ENCODE measurements at places on chromosomes 3 and 15.

- no peak for DNase-seq
Observed at GRCh38 chr3:38617137-38617536, 32.4 kb downstream of the SCN5A start.

DNA sequence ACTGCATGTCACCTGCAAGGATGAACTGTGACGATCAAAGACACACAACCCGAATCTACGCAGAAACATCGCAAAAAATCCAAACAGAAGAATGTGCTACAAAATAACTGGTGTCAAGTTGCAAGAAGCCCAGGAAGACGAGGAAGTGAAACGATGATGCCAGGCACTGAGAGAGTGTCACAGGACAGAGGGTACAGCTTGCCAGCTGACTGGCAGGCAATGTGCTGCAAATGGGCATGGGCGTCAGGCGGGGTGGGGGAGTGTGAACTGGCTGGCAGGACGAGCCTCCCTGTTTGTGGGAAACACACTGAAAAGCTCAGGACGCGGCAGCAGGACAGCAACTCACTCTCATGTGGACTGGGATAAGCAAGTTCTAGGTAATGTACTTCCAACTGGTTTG, 28.9 kb upstream of the OCA2 start:
- DNase-seq: no peak

GRCh38 chr15:47685141-47685870, 32.0 kb upstream of the SEMA6D start:
- DNase-seq: no peak

GRCh38 chr15:63920504-63921175, 86.9 kb upstream of the HERC1 start:
- DNase-seq: no peak

GRCh38 chr15:27742751-27743477, 356.2 kb downstream of the OCA2 start:
- DNase-seq: no peak

DNA sequence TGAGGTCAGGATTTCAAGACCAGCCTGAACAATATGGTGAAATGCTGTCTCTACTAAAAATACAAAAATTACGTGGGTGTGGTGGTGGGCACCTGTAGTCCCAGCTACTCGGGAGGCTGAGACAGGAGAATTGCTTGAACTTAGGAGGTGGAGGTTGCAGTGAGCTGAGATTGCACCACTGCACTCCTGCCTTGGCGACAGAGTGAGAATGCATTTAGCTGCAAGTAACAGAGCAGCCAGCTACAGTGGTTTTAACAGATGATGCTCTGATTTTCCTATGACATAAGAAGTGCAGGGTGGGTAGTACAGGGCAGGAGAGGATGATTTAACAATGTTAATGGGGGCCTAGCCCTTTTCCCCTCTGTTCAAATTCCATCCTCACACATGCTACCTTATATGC, 267.9 kb downstream of the RPLP1 start:
- no peak for DNase-seq

DNA sequence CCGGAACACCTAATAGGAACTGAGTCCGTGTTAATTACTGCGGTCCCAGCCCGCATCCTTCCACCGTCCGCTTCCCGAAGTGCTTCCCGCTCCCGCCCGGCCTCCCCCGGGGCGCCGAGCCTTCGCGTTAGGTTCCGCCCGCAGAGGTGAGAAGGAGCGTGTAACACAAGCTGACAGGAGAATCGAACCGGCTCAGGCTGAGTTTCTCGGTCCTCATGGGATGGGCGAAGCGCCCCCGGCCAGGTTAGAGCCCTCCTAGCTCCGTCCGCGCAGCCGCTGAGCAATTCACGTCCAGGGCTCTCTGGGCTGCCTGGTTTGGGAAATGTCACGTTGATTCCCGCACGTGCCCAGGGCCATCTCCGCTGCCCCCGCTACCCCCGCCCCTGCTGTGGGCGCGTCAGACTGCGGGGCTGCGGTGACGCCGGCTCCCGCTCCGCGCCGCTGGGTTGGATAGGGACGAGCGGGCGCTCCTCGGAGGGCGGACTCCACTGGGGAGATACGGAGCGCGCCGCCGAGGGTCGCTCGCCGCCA, 954 bp downstream of the CLDN11 start:
- no peak for DNase-seq

GRCh38 chr3:64464955-64465354, 222.8 kb downstream of the ADAMTS9 start:
- no peak for DNase-seq

DNA sequence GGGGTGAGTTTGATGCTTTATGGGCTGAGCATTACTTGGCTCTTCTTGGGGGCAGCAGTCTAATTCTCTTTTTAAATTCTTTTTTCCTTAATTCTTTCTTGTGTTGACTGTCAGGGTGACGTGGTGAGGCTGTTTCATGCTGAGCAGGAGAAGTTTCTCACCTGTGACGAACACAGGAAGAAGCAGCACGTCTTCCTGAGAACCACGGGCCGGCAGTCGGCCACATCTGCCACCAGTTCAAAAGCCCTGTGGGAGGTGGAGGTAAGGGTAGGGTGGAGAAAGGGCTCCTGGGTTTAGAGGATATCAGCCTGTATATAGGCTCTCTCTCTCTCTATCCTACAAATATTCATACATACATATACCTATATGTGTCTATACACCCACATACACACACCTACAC, 152.3 kb downstream of the ITPR1 start:
- DNase-seq: no peak

DNA sequence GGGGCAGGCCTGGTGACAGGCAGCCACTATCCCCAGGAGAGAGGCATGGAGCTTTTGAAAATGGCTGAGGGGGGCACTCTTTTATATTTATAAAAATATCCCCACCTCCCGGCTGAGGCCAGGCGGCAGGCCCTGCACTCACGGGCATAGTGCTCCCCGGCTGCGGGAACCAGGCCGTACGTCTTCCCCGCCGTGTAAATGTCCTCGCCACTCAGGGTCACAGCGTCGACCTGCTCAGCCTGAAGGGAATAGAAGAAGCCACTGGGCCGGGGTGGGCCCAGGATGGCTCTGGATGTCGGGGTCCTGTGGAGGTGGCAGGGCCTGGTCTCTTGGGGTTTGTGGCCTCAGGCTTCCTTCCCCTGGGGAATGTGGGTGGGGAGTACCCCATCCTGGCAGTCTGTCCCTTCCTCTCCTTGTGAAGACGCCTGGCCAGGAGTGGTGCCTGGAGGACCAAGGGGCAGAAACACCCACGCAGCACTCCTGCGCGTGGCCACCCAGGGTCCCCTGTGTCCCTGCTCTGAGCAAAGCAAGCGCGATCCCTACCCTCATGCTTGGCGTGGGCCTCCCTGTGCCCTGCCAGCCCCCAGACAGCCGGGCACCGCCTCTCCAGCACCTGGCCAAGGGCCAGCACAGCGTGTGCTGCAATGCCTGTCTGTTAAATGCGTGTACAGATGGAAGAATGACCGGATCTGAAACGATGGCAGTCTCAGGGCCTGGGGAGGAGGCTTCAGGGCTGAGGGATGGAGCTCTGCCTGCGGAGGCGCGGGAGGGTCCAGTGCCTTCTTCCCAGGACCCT, 18.9 kb downstream of the MELTF start:
- no peak for DNase-seq

- no peak for DNase-seq
Observed at GRCh38 chr15:83109532-83109931, 2.1 kb downstream of the TM6SF1 start.

GRCh38 chr3:42492508-42493080, 9.8 kb upstream of the VIPR1 start:
- no peak for DNase-seq

DNA sequence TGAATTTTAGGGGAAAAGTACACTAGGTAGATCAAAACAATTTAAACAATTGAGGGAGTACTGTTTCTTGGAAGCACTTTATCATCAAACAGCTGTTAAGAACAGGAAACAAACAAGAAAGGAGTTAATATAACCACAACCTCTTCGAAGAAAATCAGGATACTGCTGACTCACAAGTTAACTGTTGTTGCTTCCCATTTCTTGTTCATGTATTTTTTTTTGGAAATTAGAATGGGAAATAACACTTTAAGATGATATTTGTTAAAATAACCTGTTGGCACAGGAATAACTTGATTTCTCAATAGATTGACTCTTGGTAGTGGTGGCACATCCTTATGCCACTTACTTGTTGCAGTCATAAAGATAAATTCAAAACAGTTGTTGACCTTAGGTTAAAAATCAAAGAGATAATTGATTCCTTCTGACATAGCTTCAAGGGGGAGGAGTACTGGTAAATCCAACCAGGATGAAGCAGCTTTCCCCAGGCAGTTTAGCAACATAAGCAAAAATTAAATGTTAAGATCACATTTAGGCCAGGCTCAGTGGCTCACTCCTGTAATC, 3.3 kb downstream of the BNIP2 start:
- no peak for DNase-seq

DNA sequence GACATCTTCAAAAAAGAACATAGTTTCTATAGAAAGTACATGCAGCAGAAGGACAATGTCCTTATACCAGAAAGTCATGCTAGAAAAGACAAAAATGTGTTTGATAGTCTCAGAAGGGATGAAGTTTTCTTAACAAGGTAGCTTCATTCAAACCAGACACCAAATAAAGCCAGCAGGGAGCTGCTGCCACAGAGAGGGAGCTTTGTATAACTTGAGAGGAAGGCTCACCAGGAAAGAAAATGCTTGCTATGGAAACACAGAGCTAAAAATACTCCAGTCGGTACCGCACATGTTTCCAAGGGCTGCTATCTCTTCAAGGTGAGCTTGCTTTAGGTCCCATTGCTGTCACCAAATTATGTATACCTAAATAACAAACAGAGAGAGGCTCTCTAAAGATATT, 1074.8 kb upstream of the ALCAM start:
- no peak for DNase-seq

- DNase-seq: no peak
Observed at GRCh38 chr15:74773731-74774252, 8.1 kb upstream of the CSK start.

GRCh38 chr3:52222319-52223221, 2.9 kb downstream of the TLR9 start:
- DNase-seq: no peak

DNA sequence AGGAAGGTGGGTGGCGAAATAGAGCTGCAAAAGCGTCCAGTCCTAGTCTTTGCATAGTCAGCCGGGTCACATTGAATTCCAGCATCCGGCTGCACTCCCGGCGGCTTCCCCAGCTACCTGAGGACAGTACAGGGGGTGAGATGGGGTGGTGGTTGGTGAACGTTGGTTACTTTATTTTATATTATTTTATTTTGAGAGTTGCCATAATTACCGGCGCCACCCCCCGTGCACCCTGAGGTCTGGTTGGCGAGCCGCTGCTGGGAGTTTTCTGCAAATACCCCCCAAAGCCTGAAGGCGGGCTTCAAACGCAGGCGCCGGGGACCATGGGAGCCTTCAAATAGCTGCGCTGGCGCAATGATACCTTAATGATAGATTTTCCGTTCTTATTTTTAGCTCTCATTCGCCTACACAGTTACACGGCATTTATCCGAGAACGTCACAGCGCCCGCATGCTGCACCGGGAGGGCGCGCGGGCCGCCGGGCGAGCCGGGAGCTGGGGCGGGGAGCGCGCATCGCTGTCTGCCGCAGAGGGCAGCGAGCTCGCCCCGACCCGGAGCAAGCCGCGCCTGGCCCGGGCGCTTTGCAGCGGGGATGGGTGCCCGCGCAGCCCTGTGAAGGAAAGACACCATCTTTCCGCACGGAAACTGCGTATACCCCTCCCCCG, 756 bp upstream of the RASGRF1 start:
- no peak for DNase-seq

DNA sequence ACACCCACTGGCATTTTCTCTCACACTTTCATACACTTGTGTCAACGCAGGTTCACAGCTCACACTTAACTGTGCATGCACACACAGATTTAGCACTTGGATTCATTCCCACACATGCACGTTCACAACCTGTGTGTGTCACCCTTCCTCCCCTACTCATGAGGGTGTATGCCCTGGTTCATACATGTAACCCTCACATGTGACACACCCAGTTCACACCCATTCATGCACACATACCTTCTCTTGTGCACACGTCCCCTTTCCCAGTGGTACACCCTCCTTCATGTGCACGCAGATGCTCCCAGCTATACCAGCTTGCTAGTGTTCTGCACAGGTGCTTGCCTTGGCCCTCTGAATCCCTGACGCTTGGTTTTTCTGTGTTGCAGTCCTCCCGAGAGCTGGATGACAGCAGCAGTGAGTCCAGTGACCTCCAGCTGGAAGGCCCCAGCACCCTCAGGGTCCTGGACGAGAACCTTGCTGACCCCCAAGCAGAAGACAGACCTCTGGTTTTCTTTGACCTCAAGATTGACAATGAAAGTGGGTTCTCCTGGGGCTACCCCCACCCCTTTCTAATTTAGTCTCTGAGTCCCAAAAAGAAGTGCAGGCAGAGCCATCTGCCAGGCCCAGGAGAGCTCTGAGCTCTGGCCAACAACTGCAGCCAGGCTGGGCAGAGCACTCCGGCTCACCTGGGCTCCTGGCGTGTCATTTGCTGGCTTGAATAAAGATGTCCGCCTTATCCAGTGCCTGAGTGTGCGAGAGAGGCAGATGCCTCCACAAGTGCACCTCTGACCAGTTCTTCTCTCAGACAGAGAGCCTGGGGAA, 39.5 kb downstream of the GOLGA6A start:
- DNase-seq: no peak

DNA sequence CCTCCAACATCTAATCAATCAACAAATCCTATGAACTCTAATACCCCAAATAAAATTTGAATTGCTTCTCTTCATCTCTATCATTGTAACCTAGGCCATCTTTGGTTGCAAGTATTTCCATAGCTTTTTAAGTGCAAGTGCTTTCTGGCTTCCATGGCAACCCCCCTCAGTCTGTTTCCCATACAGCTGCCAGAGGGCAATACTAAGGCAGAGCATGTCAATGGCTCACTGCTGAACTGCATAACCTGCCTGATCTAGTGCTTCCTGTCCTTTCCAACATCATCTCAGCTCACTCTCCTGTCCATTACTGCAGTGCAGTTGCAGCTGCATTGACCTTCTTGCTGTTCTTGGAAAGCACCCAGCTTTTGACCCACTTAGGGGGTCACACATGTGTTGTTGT, 198.4 kb downstream of the WNT5A start:
- DNase-seq: no peak

DNA sequence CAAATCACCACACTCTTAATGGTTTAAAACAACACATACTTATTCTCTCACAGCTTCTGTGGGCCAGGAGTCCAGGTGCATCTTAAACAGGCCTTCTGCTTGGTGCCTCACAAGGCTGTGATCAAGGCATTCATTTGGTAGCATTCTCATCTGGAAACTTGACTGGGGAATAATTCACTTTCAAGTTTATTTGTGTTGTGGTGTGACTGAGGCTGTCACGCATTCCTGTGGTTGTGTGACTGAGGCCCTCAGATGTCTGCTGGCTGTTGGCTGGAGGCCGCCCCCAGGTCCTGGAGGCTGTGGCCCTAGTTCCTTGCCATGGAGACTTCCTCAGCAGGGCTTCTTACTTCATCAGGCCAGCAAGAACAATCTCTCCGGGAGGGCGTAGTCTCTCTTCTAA, 16.9 kb upstream of the FAM3D start:
- DNase-seq: no peak

GRCh38 chr3:125236331-125236903, 23.9 kb upstream of the SLC12A8 start:
- DNase-seq: no peak

DNA sequence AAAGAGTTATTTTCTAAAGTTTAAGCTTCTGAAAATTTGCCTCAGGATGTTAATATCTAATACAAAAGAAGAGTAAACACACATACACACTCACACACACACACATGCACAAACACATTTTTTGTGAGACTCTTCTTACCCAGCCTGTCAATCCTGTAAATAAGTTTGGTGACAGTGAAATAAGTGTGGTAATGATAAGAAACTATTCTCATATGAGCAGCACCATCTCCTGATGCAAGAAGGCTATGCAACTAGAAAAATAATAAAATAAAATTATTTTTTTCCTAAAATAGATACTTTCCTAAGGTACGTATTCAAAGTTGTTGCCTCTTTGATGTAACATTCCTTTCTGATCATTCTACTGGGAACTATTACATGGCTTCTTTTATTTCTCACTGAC, 155.1 kb downstream of the MECOM start:
- no peak for DNase-seq

All from left kidney (tissue), 8 donors.